ENCODE measurements at places on chromosomes 1 and 21.

DNA sequence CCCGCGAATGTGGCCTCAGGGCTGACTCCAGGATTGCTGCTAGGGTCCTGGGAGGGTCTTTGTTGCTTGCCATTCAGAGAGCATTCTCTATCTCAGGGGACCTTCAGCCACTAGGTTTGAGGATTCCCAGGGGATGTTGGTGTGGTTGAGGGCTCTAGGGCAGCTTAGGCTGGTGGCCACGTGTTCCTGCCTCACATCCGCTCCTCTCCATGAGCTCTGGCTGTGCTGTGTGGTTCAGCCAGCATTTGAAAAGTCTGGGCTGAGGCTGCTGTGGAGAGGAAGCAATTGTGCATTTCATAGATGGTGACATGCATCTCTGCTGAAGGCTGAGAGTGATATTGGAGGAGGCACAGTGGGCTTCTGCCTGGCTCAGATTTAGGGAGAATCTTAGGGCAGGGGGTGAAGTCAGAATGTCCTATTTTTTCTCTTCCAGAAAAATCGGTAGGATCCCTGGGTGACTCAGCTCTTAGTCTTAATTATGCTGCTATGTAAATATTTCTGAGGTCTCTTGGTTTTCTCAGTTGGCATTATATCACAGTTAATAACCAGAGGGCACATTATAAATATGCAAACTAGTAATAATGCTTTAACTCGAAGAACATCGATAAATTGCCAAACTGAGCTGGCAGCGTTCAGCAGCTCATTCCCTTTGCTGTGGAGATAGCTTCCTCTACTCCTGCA, 182.3 kb downstream of the CAMTA1 start:
- DNase-seq, result no peak

DNA sequence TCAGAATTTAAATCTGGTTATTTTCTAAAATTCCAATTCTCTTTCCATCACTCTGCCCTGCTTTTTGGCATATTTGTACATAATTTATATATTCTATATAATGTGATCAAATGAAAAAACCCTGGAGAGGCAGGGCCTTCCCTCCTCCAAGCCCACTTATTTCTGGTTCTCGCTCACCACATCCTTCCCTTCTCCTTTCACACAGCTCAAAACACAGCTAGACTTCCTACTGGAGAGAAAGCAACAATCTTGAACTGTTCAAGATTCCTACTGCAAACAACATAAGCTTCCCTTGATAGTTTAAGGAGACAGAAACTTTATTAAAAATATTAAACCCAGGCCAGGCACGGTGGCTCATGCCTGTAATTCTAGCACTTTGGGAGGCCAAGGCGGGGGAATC, 7.6 kb upstream of the AIM2 start:
- no peak for DNase-seq

DNA sequence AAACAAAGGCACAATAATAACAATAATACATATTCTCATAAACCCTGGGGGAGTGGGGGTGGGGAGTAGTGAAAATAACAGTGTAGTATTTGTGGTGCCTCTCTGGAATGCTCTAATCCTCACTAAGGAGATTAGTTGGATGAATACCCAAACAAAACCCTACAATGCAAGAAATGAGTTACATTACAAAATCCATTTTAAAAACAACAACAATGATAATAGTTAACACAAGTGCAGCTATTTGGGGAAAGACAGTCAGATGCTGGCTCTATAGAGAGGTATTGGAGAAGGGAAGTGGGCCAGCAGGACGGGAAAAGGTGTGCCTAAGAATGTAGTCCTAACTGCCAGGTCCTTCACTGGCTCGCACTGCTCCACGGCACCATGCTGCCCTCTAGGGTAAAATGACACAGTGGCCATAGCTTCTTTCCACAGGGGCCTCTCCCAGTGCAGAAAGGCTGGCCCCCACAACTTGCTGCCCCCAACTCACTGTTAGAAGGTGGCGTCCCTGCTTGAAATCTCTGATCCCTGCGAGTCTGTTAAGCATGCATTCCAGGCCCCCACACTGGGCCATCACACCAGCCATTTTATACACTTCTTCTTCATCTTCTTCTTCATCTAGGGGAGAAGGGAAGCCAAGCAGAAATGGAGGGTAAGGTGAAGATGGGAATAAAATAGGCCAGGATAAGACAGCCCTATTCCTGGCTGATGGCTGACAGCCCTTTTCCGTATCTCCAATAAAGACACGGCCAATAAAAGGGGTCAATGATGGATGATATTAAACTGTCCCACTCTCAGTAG, 113.8 kb downstream of the UBR4 start:
- DNase-seq, result no peak

- no peak for DNase-seq
Measured at GRCh38 chr1:223233019-223233409, 90.0 kb upstream of the TLR5 start.

DNA sequence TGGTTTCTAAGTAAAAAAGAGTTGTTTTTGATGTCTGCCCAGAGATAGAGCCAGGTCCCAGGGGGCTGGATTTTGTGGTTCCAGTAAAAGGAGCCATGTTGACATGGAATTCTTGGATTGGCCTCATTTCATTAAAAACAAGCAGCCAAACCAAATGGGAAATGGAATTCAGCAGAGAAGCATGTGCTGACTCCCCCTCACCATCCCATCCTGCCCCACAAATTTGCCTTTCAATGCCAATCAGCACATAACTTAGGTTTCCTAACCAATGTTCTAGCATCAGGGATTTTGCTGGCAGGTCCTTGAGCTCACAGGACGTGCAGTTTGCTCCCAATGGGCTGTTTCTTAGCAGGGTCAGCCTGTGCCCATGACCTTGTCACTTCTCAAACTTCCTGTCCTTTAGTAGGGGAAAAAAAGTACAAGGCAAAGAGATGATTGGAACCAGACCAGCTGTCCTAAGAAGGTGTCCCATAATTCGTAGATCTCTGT, 101.5 kb upstream of the GADD45A start:
- DNase-seq, result no peak

- no peak for DNase-seq
Measured at GRCh38 chr1:248862695-248862997, 3.8 kb upstream of the ZNF692 start.

DNA sequence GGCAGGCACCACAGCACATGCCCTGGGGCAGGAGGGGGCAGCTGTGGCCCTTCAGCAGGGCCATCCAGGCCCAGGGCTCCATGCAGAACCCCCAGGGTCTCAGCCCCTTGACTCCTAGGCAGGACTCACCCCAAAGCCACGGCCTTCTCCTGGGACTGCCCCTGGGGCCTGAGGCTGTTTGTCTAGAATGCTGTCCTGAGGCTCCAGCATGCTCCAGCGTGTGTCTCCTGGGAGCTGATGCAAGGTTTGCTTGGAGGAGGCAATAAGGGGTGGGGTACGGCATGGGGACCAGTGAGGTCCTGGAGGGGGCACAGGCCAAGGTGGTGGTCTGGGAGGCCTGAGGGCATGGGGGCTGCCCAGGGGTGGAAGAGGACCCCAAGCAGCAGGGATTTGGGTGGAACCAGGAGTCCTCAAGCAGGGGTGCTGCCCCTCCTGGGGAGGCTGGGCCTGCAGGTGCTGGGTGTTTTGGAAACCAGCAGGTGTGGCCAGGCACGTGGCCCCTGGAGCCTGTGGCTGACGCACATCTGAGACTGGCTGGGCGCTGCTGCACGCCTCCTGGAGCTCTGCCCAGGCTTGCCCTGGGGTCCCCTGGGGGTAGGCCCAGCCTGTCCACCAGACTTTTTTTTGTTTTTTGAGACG, 7.8 kb upstream of the CALML6 start:
- DNase-seq, result no peak

DNA sequence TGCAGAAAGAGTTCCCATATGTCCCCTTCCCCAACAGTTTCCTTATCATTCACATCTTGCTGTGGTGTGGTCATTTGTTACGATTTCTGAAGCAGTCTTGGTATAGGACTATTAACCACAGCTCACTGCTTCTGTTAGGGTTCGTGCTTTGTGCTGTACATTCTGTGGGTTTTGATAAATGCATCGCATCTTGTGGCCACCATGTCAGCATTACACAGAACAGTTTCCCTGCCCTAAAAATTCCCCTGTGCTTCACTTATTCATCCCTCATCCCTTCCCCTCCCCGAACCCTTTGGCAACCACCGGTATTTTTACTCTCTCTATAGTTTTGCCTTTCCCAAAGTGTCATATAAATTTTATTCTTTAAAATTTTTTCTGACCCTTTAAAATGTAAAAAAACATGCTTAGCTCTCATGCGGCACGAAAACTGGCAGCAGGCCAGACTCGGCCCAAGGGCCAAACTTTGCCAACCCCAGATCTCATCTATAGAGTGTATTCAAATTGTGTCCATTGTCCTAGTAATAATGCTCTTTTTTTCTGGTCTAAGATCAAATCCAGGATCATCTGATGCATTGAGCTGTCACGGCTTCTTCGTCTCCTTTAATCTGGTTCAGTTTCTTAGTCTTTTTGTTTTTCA, 78.2 kb downstream of the SIM2 start:
- no peak for DNase-seq

- no peak for DNase-seq
Measured at GRCh38 chr1:156476501-156477298, 23.9 kb downstream of the MEF2D start.

DNA sequence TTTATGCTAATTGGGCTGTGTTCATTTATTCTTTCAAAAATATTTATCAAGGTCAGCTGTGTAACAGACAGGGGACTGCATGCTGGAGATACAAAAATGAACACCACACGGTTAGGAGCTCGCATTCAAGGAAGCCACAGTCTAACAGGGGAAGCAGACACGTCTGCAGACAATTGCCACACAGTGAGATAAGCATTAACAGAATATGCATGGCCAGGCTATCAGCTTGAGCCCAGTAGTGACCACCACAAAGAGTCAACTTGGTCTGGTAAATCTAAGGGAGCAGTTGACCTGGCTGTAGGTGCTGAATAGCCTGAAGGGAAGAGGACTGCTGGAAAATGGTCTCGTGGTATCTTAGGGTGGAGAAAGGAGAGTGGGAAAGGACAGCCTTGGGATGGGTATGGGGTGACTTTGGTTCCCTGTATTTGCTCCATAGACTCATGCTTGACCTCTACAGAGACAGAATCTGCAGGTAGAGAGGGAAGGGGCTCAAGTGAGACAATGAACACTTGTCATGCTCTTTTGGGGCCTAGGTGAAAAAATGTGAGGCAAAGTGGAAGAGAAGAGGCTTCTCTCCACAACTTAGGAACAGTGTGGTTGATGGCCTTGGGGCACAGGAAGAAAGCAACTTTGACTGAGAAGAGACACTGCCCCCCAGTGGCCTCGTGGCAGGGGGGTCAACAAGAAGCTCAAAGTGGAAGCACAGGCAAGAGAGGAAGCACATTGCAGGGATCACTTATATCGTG, 7.6 kb upstream of the NPL start:
- DNase-seq, result no peak

DNA sequence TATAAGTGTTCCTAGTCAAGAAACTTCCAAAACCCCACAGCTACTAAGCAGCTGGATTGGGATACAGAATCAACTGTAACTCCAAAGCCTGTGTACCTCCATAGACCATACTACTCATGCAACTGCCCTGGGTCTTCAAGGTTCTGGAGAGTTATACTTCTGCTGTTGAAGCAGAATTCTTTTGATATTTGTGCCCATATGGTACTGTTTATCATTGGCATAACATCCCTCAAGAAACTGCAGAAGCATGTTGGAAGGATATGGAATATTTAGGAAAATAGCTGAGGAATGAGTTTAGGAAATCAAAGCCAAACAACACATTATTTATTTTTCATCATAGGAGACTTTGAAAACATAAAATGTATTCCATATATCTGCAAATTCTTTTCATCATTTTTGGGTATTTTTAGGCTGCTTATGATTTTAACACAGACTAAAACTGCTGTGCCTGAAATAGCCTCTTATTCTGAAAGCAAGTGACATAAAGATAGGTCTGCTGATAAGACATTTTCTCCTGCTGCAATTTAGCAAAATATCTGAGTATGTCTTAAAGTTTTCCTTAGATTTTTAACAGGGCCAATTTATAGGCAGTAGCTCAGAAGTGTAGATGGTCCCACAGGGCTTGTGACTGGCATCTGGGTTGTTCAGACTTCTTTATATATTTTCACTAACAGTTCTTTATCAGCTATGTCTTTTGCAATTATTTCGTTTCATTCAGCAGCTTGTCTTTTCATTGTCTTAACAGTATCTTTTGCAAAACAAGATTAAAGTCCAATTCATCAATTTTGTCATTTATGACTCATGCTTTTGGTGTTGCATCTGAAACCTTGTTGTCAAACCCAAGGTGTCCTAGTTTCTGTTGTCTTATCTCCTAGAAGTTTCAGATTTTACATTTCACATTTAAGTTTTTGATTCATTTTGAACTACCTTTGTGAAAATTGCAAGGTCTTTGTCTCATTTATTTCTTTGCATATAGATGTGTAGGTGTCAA, 41.1 kb upstream of the ZNF124 start:
- DNase-seq, result no peak

- DNase-seq, result no peak
Measured at GRCh38 chr1:180241716-180242544, 11.9 kb downstream of the LHX4 start.

GRCh38 chr21:29018540-29018939, 609 bp downstream of the RWDD2B start:
- DNase-seq, result no peak

- DNase-seq, result no peak
Measured at GRCh38 chr1:11873395-11874257, 14.9 kb upstream of the NPPB start.

DNA sequence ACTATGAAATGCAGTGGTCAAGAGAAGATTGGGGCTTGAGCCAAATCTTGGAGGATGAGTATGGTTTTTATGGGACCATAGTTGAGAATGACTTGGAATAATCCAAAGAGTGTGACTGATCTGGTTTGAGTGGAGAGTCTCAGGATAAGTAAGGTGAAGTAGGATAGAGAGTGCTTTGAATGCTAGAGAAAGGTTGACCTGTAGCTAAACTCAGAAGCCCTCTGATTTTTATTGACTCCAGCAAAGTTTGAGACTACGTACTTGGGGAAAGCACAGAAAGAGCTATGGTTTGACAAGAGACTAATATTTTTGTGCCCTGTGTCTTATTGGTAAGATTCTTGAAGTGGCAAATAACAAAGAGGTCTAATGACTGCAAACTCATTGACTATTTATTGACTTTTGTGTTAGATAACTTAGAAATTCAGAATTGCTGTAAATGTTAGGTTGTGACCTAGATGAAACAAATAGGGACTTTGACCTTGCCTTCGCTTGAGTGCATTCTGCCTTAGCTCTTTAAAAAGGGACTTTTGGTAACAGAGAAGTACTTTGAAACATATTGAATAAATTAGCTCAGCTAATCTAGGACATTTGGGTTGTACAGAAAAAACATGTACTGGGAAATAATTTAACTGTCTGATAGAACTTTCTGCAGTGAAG, 35.1 kb downstream of the UAP1 start:
- no peak for DNase-seq

DNA sequence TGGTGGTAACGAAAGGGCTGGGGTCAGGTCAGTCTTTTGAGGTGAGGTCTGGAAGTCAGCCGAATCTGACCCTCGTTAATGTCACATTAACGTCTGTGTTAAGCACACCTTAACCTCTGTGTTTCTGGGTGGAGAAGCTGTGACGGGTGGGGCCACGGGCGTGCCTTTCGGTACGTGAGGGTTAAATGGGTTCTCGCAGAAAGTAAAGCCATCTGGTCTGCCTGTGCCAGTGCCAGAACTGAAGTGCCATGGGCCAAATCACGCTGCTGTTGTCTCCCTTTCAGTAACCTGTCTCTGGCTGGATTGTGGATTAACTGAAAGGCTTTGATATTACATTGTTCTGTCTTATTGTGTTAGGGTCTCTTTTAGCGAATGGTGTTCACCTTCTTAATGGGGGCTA, 14.4 kb downstream of the URB2 start:
- no peak for DNase-seq

- DNase-seq, result no peak
Measured at GRCh38 chr1:153752072-153752471, 23.1 kb upstream of the SLC27A3 start.

GRCh38 chr1:109256971-109257681, 7.8 kb downstream of the CELSR2 start:
- DNase-seq, result no peak

- DNase-seq, result no peak
Measured at GRCh38 chr1:92482665-92483609, 3.8 kb downstream of the GFI1 start.

All from esophagus squamous epithelium (tissue), 5 donors.